ENCODE measurements at places on chromosomes 12 and 14.

DNA sequence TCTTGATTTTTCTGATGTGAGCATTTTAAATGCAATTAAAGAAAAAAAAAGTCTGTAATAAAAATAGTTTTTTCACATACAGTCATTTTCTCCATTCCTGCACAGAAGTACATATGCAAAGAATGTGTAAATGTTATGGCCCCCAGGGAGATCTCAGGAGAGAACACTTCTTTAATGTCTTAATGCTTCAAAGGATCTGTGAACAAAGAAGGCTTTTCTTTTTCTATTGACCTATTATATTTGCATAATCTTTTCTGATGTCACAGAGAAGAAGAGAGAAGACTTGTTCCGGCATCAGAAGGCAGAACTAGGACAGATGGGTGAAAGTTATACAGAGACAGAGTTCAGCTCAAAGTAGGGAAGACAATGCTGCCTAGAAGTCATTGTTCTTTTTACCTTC is 413.5 kb upstream of the STXBP6 start:
- no peak for DNase-seq

DNA sequence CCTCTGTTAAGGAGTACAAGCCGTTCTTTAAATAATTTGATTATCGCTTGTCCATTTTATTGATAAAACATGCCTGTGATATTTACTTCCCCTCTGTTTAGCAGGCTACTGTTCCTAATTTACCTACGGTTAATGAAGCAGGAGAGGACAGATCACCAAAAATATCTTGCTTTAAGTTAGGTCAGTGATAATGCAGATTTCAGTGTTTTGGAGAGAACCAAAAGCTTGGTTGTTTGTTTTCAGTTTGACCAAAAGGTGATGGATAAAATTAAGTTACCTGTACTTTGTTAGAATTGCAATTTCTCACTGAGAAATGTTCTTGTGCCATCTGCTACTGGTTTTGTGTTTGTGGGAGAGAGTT is 958 bp downstream of the SPATS2 start:
- DNase-seq = no peak

- no peak for DNase-seq
These were observed 20.9 kb downstream of the PLEKHA5 start for GRCh38 chr12:19150273-19150900.

GRCh38 chr12:10102322-10102721 is 3.5 kb upstream of the CLEC1A start:
- no peak for DNase-seq

GRCh38 chr14:37230551-37231194 is 32.9 kb downstream of the MIPOL1 start:
- peak; percentile 26 for DNase-seq

GRCh38 chr14:89244720-89245119 is 172.3 kb downstream of the FOXN3 start:
- DNase-seq = no peak

DNA sequence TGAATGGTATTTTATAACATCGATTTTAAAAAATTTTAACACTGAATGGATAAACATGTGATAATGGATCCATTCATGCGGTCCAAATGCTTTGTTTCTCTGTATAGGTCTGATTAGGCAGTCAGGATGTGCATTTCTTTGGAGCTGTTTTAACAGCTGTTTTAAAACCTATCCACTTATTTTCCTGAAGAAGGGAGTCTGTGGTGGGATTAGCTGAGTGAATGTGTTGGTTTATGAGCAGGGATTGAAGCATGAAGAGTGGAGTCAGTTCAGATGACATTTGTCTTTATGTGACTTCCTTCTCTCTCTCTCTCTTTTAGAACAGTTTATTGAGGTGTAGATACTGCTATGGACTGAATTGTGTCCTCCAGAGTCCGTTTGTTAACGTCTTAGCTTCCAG is 37.7 kb downstream of the GLT8D2 start:
- no peak for DNase-seq

- DNase-seq = peak; percentile 45
These were observed 280.6 kb upstream of the PWP1 start for GRCh38 chr12:107404981-107405380.

GRCh38 chr14:104938436-104938835 is 13.8 kb downstream of the PLD4 start:
- DNase-seq = no peak

GRCh38 chr14:102579696-102580549 is 12.5 kb upstream of the RCOR1 start:
- no peak for DNase-seq

DNA sequence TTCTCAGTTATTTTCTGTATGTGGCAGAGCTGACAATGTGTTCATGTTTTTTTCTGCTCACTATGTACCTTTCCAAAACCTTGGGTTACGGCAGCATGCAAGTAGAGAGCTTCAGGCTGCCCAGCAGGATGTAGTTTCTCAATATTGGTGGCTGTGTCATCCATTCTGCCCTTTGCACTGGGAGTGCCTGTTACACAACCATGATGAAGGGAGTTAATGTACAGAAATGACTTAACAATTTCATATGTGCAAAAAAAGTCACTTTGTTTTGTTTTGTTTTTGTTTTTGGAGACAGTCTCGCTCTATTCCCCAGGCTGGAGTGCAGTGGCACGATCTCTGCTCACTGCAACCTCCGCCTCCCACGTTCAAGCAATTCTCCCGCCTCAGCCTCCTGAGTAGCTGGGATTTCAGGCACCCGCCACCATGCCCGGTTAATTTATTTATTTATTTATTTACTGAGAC is 6.1 kb upstream of the CNIH1 start:
- DNase-seq = no peak

- no peak for DNase-seq
These were observed 201.1 kb downstream of the PPFIA2 start for GRCh38 chr12:81558031-81558430.

DNA sequence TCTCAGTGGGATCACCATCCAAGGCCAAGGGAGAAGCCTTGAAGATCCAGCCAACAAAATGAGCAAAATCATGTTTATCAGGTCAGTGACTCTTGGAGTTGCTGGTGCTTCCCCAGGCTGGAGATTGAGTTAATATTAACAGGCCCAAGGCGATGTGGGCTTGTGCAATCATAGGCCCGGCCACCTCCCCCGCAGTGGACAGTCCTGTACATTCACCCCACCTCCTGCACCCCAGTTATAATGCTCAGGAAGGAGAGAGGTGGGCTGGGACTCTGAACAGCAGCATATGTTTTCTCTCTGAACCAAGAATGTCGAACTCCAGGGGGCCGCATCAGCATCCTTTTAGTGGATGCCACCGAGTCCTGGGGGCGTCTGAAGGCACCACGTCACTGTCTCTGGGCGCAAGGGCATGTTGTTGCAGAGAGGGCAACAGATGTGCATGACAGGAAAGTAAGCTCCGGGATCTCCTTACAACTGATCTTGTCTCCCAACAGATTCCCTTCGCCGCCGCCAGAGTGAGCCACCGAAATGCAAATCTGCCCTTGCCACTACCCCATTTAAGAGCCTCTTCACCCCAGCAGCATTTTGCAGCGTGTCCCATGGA is 32.2 kb upstream of the SERPINA6 start:
- DNase-seq = no peak

DNA sequence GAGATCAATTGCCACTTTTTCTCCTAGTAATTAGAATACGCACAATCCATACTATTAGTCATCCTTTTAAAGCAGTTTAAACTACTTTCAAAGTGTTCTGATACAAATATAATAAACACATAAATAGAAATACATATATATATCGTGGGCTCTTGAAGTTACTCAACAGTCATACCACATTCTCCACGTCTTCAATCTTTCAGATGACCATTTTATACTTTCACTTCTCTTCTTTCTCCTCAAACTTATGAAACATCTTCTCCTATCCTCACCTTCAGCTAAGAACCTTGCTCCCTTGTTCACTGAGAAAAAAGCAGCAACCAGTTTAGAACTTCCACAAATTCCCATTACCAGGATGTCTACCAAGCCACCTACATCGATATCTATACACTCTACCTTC is 19.2 kb downstream of the CEP290 start:
- no peak for DNase-seq
